Foreskin melanocyte (primary cell): ENCODE measurements at places on chromosomes 4 and X.
A peak's percentile ranks its signal among the peaks of the same experiment; 100 is the strongest.

DNA sequence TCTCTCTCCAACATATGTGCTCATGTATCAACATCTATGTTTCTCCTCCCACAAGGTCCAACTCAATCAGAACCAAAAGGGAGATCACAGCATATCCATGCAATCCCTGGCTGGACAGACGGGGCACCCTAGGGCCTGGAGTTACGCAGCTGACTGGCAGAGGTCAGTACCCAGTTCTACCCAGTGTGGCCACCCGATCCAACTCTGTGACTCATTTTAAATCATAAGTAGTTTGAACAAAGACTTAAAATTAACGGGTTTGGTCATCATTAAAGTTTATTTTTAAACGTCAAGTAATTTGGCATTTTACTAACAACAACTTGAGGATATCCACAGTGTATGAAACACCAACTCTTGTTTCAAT, 59.5 kb downstream of the APBB2 start:
- DNase-seq = no peak

DNA sequence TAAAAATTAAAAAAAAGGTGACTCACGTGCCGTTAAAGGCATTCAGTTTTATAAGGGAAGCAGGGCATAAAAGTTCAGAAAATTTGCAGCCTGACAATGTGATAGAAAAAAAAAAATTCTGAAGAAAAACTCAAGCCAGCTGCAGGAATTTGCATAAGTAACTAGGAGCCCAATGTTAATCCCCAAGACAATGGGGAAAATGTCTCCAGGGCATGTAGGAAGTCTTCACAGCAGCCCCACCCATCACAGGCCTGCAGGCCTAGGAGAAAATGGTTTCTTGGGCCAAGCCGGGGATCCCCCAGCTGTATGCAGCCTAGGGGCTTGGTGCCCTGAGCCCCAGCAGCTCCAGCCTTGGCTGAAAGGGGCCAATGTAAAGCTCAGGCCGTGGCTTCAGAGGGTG, 31.2 kb downstream of the CHM start:
- DNase-seq = no peak

GRCh38 chr4:110616238-110617074, 6.4 kb downstream of the PITX2 start:
- DNase-seq = no peak

DNA sequence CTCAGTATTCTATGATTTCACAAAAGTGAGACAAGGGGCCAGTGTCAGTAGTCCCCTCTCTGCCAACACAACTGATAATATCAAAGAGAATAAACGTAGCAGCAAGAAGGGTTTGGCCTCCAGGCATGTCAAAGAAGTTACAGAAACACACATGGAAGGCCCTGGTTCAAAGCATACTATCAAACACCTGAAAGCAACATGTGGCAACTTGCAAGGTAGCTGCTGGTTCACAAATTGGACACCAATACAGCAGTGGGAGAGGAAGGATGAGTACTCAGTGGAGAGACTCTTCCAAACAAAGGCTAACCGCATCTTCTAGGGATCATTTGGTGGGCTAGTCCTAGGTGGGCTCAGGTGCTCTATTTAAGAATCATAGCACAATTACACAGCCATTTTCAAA, 74.9 kb upstream of the MAOA start:
- DNase-seq = no peak

DNA sequence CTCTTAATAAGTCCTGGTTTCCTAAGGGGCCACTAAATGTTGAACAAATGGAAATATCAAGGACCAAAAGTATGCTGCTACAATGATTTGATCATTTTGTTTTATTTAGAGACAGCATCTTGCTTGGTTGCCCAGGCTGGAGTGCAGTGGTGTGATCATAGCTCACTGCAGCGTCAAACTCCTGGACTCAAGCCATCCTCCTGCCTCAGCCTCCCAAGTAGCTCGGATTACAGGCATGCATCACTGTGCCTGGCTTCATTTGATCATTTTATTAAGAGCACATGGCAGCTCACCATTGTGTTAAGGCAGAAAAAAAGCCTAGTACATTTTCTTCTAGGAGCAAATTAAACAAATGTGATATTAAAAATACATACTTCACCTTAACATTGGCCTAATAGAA, 52.7 kb downstream of the DCLK2 start:
- no peak for DNase-seq

DNA sequence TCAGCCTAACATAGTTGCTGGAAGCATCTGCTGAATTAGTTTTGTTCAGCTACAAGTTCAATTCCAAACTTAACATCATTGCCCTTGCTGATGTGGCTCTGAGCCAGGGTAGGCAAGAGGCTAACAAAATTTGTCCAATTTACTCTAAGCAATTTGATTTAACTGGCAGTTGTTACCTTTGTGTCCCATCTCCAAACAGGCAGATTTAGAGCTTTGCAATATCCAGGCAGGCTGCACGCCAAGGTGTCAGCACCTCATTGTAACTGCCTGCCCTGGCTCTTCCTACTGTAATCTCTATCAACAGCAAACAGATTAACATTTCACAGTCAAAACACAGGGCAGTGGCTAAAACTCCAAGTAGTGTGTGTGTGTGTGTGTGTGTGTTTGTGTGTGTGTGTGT, 2070.6 kb downstream of the PCDH7 start:
- no peak for DNase-seq

GRCh38 chrX:139933904-139934303, 1.1 kb upstream of the ATP11C start:
- no peak for DNase-seq

DNA sequence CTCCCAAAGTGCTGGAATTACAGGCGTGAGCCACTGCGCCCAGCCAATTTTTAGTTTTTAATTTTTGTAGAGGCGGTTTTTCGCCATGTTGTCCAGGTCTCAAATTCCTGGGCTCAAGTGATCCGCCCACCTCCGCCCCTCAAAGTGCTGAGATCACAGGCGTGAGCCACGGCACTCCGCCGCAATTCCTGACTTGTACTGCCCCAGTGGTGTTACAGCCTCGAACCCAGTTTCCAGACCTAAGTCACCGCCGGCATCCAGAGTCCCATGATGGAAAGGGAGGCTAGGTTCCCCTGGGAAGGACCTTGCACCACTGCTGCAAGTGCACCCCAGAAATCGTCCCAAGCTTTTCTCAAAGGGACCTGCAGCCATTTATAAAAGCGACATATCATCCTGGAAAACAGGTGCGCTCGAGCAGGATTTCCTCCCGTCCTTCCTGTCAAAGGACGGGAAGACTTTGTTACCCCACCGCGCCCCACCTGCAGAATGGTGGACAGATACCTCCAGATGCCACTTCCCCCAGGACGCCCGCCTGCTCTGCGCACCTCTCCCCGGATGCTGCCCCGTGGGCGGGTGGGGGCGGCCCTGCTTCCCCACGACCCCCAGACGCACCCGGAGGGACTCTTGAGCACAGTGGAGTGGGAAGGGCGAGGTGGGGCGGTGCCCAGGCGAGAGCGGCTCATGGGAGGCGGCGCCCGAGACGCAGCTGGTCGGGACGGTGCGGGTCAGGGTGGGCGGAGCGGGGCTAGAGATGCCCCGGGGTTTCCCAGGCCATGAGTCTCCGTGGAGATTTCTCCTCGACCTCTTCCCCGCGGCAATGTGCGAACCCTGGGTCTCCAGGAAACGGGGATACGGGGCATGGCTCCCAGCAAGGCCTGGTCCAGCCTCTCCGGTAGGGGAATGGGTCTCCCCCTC, 947 bp upstream of the RPL10 start:
- peak; percentile 45 for DNase-seq

DNA sequence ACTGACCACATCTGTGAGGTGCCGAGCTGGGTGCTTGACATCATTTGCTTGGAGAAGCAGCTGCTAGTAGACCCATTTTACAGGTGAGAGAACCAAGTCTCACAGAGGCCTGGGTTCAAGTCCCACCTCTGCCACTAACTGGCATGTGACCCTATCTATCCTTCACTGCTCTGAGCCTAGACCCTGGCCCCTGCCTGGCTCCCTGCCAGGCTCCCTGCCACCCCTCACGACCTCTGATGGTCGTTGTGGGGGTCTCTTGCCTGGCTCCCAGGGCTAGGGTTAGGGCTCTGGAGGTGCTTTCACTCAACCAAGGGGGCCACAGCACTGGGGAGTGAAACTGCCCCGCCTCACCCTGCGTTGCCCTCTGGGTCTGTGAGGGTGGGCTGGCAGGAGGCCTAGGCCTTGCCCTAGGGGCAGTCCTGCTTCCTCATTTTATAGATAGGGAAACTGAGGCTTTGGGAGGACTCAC, 7.2 kb upstream of the ADD1 start:
- DNase-seq = no peak

GRCh38 chrX:10939424-10939823, 171.7 kb upstream of the HCCS start:
- DNase-seq = no peak

- peak; percentile 42 for DNase-seq
These were observed 21.3 kb upstream of the CDKN2AIP start for GRCh38 chr4:183422962-183423631.

GRCh38 chr4:69039071-69039470, 57.2 kb upstream of the UGT2B7 start:
- no peak for DNase-seq
